Metanephros (tissue), 2 donors: ENCODE measurements at places on chromosomes 7 and 10. TPM values are rescaled to one million over a fixed set of nuclear protein-coding genes. Genes with fewer than 3 reads are reported as not detected.

Gene APBB1IP
- 3.8 TPM for total RNA-seq

Gene LIPM
- not detected for total RNA-seq

Gene GPR26
- total RNA-seq: not detected

Gene ANKRD1
- 1.3 TPM for total RNA-seq

Gene NACAD
- 5.3 TPM for total RNA-seq

Gene FFAR4
- 0.23 TPM for total RNA-seq

Gene RELN
- total RNA-seq: 9.8 TPM

Gene TBX20
- total RNA-seq: not detected

Gene PTF1A
- total RNA-seq: not detected

Gene STRIP2
- total RNA-seq: 4.6 TPM

Gene DNAJB12
- 31.6 TPM for total RNA-seq
